ENCODE measurements at places on chromosomes 7 and 10. TPM values are rescaled to one million over a fixed set of nuclear protein-coding genes. Genes with fewer than 3 reads are reported as not detected.

- DNase-seq, result no peak
These were observed 102.2 kb upstream of the ANKRD1 start for GRCh38 chr10:91022924-91023699.

GRCh38 chr7:158957921-158958491 is 101.6 kb downstream of the DYNC2I1 start:
- peak; percentile 43 for DNase-seq

Gene MYO3A
- total RNA-seq, result 1.4 TPM

DNA sequence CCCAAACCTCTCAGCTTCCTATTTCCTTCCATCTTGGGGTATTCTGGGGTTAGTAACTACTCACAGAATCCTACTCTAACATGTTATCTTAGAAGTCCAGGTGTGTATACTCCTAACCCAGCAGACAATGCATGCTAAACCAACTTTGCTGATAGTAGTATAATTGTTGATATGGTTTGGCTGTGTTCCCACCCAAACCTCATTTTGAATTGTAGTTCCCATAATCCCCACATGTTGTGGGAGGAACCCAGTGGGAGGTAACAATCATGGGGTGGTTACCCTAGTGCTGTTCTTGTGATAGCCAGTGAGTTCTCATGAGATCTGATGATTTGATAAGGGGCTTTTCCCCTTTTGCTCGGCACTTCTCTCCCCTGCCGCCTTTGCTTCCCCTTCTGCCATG is 135.1 kb downstream of the CHRM2 start:
- DNase-seq, result no peak

DNA sequence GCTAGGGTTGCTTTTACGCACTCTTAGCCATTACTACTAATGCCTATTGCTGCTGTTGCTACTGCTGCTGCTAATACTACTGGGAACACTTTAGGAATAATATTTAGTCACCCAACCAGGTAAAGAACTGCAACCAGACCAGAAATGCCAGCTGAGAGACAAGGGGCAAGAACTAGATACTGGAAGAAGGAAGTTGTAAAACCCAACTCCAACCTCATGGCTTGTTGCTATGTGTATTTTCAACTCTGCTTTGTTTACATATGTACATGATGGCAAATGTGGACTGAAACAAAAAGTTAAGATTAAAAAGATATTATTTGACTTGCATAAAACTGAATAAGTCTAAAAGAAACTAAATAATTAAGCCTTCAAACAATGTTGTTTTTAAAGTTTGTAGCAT is 177.7 kb downstream of the GNAT3 start:
- DNase-seq, result no peak

- DNase-seq, result no peak
These were observed 127.5 kb downstream of the TES start for GRCh38 chr7:116337800-116338199.

GRCh38 chr10:86366033-86366901 is at the start of gene GRID1:
Gene GRID1 (minus strand): TSS chr10:86366795.
- peak; percentile 46 for DNase-seq

- DNase-seq, result no peak
These were observed 148.8 kb downstream of the CHCHD3 start for GRCh38 chr7:132933072-132933458.

GRCh38 chr7:7693881-7694280 is 24.5 kb downstream of the RPA3 start:
- no peak for DNase-seq

Gene GNGT1
- not detected for total RNA-seq

DNA sequence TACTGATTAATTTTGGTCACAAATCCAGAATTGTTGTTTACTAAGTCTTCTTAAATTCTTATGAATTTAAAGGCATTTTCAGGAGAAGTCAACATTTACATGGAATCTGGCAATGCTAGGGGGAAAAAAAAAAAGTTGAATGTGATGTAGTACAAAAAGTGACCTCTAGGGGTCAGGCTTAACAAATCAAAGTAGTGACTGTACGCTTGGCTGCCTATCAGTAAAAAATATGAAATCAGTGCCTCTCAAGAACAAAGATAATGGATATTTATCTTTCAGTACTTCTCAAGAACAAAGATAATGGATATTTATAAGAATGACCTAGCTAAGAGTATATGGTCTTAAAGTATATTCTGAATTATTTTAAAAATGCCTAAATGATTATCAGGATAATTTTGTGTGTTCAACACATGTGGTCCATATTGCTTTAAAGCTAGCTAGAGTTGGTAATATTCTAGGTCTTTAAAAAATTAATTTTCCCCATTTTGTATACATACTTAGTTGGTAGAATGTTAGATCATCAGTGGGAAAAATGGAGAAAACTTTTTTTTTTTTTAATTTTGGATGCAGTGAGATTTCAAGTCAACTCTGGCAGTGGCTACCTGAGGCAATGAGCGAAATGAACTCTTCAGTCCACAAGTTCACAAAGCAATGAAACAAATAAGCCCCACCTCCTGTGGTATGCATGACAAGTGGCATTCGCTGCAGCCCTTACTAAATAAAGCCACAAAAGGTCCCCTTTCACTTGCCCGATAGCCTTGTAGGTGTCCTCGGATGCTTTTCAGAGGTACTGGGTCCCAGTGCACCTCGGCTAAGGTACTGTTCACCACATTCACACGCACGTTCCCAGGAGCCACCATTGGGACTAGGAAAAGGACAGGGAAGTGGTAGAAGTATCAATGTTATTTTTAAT is 51.2 kb upstream of the LAMB4 start:
- DNase-seq, result peak; percentile 71

DNA sequence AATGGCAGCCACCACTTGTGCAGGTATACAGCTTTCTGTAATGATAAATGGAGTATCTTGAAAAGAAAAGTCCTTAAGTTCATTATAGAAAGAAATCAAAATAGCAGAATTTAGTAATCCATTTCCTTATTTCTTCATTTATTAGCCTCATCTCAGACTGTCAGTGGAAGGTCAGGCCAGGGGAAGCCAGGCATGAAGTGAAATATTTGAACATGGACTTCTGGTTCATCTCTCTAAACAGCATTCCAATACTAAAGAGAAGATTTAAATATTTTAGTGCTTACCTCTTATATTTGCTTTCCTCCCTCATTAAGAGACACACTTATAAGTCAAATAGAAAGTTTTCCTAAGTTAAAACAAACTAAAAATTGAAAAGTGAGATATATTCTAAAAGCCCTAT is 26.8 kb downstream of the TRDMT1 start:
- no peak for DNase-seq

DNA sequence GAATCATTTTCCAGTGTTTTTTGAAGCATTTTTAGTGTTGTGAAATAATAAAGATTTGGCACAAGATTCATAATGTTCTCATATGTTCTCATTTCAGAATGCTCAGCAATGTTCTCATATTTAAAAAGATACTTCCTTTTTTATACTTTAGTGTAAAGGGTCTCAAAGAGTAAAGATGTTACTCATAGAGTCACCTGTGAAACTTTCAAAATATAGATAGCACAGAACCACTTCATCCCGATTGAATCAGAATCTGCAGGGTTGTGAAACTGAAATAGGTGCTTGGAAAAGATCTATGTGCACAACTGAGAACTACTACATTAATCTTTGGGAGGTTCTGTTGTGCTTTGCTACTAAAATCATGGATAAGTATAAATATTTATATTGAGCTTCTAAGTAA is 144.7 kb downstream of the MDFIC start:
- DNase-seq, result no peak

Gene TMEM176A
- total RNA-seq, result not detected

Gene PSD
- 1.6 TPM for total RNA-seq

DNA sequence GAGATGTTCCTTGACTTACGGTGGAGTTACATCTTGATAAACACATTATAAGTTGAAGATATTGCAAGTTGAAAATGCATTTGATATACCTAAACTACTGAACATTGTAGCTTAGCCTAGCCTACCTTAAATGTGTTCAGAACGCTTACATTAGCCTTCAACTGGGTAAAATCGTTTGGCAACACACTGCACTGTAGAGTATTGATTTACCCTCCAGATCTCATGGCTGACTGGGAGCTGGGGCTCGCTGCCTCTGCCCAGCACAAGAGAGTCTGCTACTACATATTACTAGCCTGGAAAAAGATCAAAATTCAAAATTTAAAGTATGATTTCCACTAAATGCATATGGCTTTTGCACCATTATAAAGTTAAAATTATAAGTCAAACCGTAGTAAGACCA is 7.5 kb upstream of the AGR3 start:
- DNase-seq, result no peak

GRCh38 chr10:27998178-27998953 is 513 bp downstream of the ODAD2 start:
- peak; percentile 24 for DNase-seq

- DNase-seq, result no peak
These were observed 55.5 kb upstream of the LHFPL3 start for GRCh38 chr7:104272767-104273384.

DNA sequence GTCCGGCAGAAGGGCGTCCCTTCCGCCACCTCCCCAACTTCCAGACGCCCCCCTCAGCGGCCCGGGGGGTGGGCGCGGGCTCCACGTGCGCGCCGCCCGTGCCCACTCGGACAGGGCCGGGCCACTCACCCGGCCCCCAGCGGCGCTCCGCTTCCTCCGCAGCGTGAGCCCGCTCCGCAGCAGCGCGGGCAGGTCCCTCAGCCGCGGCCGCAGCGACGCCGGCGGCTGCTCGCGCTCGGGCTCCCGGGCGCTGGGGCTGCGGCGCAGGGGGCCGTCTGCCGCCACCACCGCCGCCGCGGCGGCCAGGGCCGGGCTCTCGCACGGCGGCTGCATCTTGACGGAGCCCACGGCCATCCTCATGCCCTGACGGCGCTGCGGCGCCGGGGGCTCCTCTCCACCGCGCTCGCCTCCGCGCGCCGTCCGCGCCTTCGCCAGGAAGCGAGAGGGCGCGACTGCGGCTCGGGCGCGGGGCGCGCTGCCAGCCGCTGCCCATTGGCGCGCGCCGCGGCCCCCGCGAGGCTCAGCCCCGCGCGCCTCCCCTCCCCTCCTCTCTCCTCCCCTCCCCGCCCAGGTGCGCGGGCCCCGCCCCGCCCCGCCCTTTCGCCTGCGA is at the start of gene RAPGEF5:
Gene RAPGEF5 (minus strand): TSS at position 454 of the 610 bp plus-strand sequence. CDS start 94 bp downstream, at position 360.
- peak; percentile 55 for DNase-seq

DNA sequence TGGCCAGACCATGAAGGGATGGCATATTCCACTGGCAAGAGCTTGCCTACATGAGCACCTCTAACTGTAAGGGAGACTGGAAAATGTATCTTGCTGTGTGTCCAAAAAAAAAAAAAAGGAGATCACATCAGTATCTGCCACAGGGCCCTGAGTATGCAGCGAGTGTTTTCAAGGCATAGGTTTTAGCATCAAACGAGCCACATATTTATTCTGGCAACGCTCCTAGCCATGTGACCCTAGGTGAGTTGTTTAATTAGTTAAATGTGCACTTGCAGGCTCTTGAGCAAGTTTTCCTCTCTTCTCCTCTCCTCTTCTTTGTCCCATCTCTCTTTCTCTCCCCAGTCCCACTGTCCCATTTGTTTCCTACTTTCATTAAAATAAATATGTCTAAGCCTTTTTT is 428.7 kb upstream of the AKR1E2 start:
- DNase-seq, result no peak

DNA sequence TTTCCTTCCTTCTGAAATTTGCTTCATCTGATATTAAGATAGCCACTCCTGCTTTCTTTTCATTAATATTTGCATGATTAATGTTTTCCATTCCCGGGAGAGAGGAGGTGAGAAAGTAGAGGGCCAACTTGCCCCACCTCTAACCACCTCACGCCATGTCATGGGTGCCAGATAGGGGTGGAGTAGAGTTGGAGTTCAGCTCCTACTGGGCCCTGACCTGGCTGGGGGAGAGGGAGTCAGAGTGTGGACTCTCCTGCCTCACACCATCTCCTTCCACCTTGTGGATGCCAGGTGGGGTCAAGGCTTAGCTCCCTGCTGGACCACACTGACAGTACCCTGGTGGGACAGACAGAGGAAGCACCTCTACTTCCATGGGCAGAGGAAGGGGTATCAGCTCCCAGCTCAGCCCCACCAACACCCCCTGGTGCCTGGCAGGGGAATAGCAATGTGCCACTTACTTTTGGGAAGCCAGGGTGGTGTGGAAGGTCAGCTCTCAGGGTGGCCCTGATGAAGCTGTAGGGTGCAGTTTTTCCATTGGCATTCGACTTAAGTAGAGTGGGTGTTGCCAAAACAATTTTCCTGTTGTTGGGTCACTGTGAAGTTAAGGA is 28.0 kb downstream of the CHST12 start:
- DNase-seq, result peak; percentile 31

GRCh38 chr10:122246830-122247520 is 24.1 kb upstream of the BTBD16 start:
- DNase-seq, result no peak

GRCh38 chr10:28393956-28394568 is 91.2 kb upstream of the MPP7 start:
- DNase-seq, result peak; percentile 73

Gene CPN1
- total RNA-seq, result not detected

Gene OTUD1
- 69.0 TPM for total RNA-seq

Gene SEMA3C
- not detected for total RNA-seq

- DNase-seq, result no peak
These were observed 126.7 kb downstream of the DPP6 start for GRCh38 chr7:154178895-154179294.

DNA sequence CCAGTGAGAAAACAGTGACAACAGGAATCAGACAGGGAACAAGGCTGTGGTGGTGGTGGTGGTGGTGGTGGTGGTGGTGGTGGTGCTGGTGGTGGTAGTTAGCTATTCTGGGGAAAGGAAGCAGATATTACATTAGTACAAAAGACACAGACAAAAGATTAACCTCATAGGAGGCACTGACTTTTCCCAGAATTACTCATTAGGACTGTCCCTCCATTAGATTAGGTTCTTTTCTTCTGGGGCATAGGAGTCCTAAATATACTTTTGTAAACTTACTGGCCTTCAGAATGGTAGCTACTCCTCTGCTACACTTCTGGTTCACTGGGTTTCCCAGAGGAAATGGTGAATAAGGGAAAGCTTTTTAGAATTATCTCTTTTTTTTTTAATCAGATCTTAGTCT is 156.6 kb upstream of the SEMA3D start:
- no peak for DNase-seq

Gene VAX1
- not detected for total RNA-seq

DNA sequence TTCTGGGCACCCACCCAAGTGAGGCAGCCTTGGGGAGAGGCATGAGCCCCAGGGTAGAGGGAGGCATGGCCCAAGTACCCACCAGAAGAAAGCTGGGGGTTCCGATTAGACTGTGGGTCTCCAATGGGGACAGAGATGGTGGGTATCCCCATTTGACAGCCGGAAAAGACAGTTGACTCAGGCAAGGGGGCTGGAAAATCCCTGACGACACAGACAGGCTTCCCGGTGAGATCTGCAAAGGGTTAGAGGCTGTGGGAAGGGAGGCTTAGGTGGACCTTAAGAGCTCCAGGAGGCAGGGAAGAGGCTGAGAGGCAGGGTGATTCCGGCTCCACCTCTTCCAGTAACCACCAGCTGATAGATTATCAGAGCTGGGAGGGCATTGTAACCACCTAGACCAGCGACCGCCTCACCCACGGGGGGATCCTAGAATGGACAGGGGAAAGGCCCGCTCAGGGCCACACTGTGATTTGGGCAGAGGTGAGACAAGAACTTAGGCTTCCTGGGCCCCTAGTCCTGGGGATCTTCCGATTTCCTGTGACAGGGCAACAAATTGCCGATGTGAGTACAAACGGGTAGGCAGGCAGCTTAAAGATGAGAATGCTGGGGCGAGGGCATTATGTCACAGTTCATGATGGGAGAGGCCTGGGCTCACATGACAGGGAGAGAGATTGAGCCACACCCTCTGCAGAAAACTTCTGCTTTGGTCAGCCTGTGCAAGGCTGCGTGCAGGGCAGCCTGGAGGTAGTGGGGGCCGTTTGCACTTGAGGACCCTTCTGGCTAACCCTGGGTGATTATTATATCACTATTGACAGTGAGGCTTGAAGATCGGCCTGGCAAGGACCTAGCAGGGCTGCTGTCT is 5.4 kb downstream of the TBATA start:
- no peak for DNase-seq

All from B cell (primary cell).